ENCODE measurements at places on chromosomes 1 and 21.

DNA sequence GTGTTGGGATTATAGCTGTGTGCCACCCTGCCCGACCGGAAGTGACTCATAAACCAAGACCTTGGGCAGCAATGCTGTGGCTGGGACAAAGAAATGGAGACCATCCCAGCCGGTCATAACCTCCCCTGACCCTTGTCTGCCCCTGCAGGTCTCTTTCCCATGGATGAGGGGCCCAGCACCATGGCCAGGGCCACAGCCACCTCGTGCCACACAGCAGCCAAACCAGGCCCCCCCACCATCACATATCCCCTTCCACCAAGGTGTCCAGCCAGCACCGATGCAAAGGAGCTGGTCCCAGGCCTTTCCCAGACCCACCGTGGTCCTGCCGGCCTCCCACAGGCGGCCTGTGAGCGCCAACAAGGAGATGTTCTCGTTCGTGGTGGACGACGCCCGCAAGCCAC lies 42.2 kb downstream of the FHAD1 start:
- no peak for DNase-seq

GRCh38 chr1:161843156-161843555 lies 77.0 kb downstream of the ATF6 start:
- DNase-seq, result no peak

DNA sequence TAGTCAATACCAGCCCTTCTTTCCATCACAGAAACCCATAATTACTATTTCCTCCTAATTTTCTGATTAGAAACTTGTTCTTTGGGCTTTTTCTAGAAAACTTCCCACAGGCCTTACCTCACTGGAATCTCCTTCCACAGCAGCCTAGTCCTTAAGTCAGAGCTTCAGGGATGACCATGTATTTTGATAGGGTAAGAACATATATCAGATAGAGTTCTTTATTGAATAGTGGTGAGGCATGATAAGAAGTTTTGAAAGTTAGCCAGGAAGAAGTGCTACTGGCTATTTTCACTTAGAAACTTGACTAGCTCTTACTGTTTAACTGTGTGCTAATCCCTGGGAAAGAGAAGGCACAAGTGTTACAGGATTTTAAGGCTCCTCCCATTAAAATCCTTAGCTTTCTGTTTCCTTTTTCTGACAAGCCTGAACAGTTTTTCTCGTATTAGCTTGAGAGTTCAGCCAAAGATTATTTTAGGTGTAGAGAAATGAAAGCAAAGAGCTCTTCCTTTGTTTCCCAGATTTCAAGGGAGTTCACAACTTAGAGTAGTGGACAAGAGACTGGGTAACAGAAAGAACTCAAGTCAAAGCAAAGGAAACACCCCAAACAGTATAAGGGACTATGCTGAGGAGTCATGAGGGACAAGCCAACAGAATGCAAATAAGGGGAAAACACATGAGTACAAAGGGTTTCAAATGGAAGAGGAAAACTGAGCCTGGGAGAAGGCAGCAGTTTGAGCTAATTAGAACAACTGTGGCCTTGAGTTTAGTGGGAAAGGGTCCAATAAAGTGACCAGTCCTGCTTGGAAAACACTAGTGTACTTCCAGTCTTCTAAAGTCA lies 37.2 kb upstream of the AIM2 start:
- DNase-seq, result no peak

GRCh38 chr1:173996995-173997394 lies 25.2 kb downstream of the RC3H1 start:
- no peak for DNase-seq

DNA sequence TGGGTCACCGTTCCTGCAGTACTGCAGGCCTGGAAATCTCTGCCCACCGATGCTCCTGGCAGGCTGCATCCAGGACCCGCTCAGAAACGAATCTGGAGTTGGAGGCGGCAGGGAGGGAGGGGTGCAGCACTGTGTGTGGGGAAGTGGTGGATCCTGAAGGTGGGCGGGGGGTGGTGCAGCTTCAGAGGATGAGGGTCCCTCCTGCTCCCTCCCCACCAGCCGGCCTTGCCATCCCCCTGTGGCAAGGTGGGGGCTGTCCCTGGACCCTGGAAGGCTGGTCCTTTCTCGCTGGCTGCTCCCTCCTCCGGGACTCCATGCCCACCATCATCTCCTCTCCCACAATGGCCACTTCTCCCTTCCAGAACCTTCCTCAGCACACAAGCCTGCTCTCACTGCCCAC lies 60.4 kb downstream of the B3GALT5 start:
- DNase-seq, result no peak

DNA sequence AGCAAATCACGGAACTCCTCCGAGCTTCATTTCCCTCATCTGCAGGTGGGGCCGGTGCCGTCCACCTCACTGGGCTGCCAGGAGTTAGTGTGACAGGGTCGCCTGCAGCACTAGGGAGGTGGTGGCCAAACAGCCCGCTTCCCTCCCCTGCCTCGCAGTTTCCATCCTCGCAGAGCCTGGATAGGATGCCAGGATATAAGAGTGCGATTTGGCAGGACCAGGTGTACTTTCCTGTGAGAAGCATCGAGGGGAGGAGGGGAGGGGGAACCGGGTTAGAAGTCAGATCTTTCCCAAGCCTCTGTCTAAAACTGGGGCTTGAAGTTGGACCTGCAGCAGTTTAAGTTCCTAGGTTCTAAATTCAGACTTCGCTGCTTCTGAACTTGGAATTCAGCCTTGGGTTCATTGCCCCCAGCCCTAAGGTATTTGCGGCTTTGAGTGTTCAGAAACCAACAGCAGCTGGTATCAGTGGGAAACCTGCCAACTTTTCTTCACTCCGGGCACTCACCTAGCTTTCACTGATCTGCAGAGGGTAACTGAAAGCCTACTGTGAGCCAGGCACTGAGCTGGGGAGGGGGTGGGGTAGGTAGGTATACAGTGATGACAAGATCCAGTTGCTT lies 1.7 kb upstream of the JUN start:
- DNase-seq, result no peak

DNA sequence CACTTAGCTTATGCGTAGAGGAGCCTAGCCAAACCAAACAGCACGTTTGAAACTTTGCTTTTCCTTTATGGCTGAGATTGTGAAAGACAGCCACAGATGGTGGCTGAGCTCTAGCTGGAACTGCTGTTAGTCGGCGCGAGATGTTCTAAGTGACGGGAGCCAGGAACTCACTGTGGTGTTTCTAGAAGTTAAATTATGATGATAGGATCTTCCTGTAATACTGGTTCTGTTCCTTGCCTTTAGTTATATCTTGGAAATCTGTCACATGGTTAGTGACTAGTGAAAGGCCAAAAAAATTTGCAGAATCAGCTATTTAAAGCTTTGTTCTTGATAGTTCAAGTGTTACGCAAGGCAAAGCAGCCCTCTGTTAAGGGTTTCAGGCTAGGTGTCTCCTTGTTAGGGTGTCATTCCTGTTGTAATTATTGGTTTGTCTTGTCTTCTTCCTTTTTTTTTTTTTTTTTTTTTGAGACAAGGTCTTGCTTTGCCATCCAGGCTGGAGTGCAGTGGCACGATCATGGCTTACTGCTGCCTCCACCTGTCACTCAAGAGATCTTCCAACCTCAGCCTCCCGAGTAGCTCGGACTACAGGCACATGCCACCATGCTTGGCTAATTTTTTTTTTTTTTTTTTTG lies 22.6 kb downstream of the AK4 start:
- DNase-seq, result no peak

DNA sequence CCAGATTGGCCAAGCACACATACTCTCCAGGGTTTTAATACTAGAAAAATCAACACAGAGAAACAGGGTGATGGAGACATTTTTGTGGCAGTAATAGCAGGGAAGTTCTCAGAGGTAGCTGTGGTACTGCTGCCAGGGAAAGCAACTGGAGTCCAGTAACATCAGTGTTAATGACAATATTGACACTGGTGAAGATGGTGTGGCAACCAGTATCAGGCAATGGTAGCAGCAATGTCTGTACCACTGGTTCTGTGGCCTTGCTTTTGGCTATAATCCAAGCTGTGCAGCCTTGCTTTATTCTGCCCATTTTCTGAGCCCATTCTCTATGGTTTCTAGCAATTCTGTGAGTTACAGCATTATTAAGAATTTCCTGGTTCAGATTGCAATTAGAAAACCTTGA lies 1.6 kb upstream of the SNX7 start:
- no peak for DNase-seq

DNA sequence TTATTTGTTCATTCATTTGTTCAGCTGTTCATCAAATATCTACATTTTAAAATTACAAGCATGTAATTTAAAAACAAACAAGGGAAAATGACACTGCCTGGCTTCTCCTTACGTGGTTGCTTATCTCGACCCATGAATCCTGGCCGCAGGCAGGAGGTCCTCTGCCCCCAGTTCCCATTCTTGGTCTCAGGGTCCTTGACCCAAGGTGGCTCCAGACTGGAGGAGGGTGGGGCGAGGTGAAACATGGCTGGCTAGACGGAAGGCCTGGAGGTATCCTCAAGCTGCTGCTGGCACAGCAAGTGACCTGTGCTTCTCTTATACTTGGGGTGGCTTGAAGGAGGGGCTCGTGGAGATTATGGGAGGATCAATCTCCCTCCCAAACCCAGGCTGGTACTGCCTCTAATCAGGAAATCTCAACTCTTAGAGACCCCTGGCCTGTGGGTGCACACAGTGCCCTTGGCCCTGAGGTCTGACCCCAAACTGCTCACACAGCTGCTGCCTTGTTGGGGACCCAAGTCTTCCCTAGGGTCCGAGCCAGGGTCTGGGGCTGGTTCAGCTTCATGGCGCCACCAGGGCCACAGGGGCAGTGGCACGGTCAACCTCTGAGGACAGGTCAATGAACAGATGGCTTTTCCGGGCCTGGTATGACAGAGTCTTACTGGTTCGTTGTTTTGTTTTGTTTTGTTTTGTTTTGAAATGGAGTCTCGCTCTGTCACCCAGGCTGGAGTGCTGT lies 63.7 kb downstream of the SCCPDH start:
- no peak for DNase-seq

DNA sequence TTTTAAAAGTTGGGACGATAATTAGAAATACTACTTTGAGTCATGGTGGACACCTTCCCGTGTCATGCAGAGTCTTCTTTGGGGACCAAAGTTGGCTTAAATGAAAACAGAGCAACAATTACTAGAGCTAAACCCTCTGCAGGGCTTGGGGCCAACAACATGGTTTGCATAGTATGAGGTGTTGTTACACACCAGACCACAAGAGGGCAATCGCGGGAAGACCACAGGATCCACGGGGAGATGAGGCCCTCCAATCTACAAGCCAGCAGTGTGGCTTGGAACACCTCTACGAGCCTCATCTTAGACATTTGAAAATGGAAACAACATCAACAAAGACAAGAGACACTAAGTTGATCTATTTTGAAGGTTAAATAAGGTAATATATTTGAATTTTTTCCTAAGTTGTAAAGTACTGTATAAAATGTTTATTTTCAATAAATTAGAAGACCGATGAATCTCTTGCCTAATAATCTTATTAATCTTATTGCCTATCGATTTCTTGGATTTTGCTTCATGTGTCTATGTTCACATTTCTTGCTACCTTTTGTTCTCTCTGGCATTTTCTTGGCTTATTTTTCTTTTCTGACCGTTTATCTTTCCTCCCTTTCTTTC lies 8.2 kb upstream of the SMCP start:
- peak; percentile 47 for DNase-seq

- no peak for DNase-seq
Observed at GRCh38 chr1:199020904-199021303, 382.1 kb downstream of the PTPRC start.

GRCh38 chr1:107793896-107794453 lies 171.0 kb downstream of the VAV3 start:
- no peak for DNase-seq

- DNase-seq, result no peak
Observed at GRCh38 chr1:102071451-102071850, 74.7 kb upstream of the OLFM3 start.

GRCh38 chr1:108107658-108108057 lies 92.5 kb downstream of the SLC25A24 start:
- DNase-seq, result no peak

GRCh38 chr1:69312055-69312732 lies 255.5 kb upstream of the LRRC7 start:
- no peak for DNase-seq

GRCh38 chr1:25473653-25474225 lies 43.0 kb downstream of the MACO1 start:
- no peak for DNase-seq

DNA sequence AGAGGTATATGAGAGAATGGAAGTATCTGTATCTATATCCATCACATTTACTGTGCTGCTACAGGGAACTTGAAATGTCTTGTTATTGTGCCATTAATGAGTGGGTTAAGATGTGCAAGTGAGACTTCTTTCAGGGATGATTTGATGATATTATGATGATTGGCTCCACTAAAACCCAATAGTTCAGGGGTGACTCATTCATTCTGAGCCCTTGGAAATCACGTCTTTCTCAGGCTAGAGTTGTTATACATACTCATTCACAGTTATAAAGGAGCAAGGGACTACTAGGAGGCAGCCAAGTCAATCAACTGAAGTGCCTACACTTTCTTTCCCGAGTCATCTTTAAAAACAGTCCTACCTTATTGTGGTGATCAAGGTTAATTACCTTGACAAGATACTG lies 1109.8 kb upstream of the B3GALT2 start:
- DNase-seq, result no peak

DNA sequence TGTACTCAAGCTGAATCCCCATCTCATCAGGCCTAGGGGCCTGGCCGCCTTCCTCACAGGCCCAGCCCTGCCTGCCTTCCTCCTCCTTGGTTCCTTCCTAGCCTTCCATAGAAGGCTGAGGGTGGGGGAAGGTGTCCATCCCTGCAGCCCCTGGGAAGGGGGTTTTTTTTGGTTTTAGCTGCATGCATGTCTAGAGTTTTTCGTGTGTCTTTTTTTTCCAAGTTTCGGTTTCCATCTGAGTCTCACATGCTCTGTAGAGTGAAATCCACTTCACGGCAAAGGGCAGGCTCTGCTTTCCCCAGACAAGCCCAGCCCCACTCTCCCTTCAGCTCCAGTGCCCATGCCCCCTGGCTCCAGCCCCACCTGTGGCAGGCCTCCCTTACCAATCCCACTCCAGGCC lies 32.1 kb downstream of the GRHL3 start:
- DNase-seq, result no peak

- peak; percentile 60 for DNase-seq
Observed at GRCh38 chr1:156813750-156814570, 2.7 kb downstream of the SH2D2A start.

DNA sequence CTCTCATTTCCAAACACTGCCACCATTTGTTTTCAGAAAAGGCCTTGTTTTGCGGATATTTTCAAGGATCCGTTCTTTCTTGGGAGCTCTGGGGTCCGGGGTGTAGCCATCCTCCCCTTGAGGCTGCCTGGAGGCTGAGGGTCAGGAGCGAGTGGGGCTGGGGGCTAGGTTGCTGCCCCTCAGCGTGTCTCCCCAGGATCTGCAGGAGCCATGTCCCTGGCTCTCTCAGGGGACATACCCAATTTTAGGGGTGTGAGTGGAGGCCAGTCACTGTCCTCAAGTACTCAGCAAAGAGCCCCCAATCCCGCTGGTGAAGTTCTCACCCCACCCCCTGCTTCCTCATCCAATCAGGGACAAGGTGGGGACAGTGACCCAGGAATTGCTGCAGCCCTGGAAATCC lies 15.0 kb upstream of the PRDM16 start:
- DNase-seq, result no peak

- DNase-seq, result no peak
Observed at GRCh38 chr1:6854166-6854565, 68.9 kb downstream of the CAMTA1 start.

Data from NCI-H1930 (cell line).